Epithelial cell of esophagus (primary cell): ENCODE measurements at places on chromosomes 6 and 20.

DNA sequence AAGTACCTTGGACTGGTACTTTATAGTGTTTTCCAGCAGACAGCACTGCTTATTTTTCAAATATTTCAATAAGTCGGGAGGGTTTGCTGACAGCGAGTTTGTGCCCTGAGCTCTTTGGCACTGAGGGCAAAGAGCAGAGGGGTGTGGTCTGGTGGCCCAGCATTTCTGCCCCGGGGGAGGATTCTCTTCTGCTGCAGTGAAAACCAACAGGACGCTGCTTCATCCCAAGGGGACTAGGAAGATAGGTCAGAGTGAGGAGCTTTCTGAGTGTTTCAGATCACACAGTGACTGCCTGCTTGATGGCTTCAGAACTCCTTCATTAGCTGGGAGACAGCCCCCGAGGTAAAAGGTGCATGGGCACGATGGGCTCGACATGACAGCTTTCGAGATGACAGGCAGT, 8.6 kb downstream of the ULBP2 start:
- DNase-seq: no peak

GRCh38 chr6:134619077-134619476, 301.2 kb upstream of the SGK1 start:
- no peak for DNase-seq

GRCh38 chr6:90429713-90430112, 133.1 kb upstream of the BACH2 start:
- peak; percentile 60 for DNase-seq

DNA sequence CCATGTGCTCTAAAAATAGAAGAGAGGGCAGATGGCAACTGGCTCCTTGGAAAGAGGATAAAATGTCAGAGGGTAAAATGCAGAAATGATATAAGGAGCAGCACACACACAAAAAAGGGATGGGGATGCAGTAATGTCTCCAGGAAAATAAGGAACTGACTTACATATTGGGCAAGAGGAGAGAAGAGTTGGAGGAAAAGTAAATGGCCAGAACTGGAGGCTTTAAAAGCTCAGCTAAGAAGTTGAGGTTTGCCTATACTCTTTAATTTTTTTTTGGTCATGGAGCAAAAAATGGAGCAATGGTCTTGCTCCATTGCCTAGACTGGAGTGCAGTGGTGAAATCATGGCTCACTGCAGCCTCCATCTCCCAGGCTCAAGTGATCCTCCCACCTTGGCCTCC, 93.7 kb downstream of the SULF2 start:
- no peak for DNase-seq

DNA sequence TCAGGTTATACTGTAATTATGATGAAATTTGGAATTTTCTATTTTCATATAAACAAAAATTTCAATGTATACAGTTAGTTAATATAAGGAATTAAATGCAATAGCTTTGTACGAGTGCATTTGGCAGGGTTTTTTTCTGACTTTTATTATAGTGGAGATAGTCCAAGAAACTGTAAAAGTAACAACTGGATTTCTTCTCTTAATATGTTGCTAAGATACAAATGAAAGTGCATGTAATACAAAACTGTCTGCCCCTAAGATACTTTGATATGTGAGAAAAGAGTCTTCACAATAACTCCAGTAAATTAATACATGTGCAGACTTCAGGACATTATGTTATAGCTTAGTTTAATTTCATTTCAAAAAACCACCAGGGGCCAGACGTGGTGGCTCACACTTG, 721.4 kb downstream of the CBLN4 start:
- no peak for DNase-seq

DNA sequence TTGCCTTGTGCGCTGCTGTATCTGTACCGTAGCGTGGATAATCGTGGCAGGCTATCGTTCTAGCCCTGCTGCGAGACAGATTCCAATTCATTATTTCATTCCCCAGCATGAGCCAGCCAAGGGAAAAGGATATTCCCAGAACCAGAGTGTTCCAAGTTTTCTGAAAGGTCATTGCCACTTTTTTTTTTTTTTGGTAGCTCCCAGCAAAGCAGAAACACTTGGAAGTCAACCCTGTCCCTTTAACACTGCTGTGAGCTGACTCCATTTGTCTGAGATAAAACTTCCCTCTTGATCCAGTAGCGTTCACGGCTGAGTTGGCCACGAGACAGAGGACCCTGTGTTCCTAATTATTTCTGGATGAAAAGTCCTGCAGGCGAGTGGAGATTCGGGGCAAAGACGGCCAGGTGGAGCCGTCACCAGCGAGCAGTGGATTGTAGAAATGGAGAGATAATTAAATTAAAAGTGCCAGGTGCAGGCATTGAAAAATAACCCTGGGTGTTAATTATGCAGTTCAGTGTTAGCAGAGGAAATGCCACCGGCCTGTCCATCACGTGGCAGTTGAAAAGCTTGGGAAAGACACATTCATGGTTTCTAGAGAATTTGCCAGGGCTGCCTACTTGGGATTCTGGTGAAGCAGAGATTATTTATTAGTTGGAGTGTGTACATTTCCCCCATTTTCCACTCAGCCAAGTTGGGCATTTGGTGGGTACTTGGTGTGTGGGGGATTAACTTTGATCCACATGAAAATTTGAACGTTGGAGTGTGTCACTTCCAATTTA, 164.2 kb downstream of the SLC24A3 start:
- DNase-seq: no peak

GRCh38 chr6:36633915-36634314, 39.8 kb downstream of the SRSF3 start:
- no peak for DNase-seq

DNA sequence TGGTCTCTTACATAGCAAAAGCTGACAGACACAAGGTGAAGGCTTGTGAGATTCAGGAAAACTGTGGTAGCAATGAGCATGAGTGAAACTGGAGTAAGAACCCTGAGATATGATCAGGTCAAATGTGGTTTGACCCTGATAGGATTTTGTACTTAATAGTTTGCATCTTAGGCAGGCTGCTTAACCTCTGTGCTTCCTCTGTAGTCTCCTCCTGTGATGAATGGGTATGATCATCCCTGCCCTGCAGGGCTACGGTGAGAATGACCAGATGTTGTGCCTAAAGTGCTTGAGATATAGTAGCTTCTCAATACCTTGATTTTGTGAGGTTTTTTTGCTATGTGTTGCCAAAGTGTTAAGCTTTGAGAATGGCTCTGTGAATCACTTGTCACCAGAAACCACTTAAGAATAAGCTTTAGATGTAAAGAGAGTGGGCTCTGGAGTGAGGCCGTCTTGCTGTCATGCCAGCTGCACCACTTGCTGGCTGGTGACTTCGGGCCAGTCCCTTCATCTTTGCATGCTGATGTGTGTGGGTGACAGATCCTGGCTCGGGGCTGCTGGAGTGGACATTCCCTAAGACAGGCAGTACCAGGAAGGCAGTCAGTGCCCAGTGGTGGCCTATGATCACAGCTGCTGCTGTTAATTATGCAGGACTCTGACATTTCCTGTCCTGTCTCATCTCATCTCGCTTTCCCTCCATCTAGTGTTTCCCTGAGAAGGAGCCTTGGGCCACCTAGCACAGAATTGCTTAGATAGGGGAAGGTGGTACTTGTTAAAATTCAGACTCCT, 254.7 kb downstream of the NFATC2 start:
- DNase-seq: no peak

DNA sequence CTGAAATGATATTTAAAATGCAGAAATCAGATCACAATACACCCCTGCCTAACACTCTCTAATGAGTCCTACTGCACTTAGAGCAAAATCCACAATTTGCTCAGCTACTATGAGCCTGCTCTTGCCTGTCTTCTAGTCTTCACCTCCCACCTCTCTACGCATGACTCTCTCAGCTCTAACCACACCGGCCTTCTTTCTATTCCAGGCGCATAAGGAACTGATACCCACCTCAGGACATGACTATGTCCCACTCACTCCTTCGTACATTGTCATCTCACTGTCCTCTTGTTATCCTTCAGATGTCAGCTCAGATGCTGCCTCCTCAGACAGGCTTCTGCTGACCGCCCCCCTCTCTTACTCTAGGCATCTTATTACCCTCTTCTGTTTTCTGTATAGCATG, 201.0 kb upstream of the FLRT3 start:
- no peak for DNase-seq

DNA sequence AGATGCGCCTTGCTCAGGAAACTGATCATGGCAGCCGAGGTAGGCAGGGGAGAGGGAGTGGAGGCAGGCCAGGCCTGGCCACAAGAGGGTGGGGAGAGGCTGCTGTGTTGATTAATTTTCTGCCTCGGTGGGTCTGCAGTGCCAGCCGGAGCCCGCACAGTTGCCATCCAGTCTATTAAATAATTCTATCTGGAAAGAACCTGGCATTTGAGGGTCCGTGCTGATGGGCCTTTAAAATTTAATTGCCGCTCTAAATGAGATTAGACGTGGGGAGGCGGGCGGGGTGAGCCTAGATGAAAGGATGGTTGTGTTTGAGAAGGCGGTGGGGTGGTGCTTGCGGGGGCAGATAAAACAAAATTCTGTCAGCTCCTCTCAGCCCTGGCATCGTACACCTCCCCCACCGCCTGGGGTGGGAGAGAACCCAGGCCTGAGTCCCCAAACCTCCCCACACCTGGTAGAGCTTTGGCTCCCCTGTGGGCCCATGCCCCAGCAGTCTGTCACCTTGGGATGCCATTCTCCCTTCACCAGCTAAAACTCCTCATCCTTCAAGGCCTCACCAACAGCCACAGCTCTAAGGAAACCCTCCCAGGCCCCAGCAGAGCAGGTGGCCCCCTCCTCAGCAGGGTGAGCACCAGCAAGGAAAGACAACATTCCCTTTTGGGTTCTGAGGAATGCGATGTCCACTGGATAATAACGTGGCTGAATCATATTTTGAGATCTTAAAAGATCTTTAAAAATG, 167.3 kb downstream of the GRM4 start:
- DNase-seq: no peak

GRCh38 chr6:93120154-93120742, 299.1 kb downstream of the EPHA7 start:
- DNase-seq: no peak

DNA sequence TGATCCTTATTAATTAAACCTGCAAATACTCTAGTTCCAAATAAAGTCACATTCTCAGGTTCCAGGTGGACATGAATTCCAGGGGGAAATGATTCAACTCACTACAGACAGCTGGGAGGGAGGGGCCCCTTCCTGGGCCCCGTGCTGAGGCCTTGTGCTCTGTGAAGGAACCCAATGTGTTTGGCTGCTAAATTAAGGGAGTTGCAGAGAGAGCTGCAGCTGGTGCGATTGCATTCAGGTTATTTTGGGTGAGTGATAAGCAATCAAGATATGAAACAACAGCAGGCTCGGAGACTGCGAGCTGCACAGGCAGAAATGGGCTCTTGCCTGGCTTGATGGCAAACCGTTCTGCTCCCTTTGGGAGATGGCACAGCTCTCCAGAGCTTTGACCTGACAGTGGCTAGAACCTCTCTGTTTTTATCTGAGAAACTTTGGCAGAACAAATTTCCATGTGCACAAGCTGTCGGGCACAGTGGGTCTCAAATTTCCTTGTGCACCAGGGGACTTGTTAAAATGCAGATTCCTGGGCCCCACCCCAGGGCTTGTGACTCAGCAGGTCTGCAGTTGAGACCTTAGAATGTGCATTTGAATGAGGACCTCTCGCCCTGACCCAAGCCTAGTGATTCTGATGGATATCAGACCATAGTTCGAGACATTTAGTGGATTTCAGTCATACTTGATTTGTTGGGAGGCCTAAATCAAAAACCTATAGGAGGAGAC, 9.8 kb downstream of the MAPK13 start:
- no peak for DNase-seq

DNA sequence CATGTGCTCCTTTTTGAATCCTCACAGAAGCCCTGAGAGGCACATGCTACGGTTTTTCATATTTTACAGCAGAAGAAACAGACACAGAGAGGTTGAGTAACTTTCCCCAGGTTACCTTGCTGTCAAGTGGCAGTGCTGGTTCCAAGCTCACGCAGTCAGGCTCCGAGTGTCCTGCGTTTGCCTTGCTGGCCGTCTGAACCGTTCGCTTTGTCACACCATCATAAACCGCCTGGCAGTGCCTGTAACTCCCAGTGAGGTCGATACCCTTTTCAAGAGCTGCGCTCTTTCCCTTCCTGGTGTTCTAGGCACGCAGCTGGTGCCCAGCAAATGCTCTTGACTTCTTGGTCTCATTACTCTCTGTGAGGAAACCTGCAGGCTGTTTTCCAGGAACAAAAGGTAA, 31.3 kb upstream of the KCNG1 start:
- DNase-seq: no peak

DNA sequence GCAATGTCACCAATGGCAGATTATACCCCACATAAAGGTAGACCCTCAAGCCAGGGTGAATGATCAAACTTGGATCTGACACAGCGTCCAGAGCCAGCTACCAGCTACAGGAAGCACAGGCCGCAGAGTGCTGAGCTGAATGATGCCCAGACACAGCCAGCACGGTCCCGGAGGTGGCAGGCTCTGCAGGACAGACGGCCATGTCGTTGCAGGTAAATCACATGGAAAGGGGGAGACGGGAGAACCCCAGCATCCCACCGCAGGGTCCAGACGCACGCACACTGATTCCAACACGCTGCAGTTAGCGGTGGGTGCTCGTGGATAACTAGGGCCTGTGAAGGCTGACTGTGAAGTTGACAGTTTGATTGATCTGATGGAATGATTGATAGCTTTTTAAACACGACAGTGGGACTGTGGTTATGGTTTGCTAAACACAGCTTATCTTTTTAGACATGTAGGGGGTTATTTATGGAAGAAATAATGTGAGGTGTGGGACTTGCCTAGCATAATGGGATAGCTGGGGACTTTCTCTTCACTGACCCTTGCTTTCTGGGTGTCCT, 228.5 kb downstream of the ERMARD start:
- no peak for DNase-seq

- DNase-seq: peak; percentile 19
Observed at GRCh38 chr6:115514656-115515055, 546.0 kb downstream of the FRK start.
